ENCODE measurements at places on chromosomes 12 and 14.

DNA sequence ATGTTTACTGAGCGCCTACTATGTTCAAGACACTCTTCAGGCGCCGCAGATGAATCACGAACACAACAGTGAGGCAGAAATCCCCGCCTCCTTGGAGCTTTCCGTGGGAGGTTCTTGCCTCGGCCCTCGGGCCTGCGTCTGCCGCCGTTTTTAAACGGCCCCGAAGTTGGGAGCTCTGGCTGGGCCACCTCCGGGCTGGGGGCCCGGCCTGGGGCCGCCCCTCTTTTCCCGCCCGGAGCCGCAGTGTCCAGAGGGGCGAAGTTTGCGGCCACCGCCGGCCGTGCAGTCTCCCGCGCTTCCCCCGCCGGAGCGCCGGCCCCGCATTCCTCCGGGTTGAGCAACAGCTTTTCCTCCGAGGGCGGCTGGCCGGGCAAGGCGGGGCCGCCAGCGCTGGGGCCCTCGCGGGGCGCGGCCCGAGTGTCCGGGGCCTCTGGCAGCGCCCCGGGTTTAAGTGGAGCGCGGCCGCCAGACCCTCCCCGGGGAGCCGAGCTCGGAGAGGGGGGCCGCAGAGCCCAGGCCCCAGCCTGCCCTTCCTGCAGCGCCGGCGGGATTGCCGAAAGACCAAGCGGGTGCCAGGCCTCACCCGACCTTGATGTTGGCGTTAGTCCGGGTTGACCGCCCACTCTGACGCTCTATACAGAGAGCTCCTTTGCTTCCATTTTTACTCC lies 18.7 kb upstream of the CTDSP2 start:
- DNase-seq: no peak

DNA sequence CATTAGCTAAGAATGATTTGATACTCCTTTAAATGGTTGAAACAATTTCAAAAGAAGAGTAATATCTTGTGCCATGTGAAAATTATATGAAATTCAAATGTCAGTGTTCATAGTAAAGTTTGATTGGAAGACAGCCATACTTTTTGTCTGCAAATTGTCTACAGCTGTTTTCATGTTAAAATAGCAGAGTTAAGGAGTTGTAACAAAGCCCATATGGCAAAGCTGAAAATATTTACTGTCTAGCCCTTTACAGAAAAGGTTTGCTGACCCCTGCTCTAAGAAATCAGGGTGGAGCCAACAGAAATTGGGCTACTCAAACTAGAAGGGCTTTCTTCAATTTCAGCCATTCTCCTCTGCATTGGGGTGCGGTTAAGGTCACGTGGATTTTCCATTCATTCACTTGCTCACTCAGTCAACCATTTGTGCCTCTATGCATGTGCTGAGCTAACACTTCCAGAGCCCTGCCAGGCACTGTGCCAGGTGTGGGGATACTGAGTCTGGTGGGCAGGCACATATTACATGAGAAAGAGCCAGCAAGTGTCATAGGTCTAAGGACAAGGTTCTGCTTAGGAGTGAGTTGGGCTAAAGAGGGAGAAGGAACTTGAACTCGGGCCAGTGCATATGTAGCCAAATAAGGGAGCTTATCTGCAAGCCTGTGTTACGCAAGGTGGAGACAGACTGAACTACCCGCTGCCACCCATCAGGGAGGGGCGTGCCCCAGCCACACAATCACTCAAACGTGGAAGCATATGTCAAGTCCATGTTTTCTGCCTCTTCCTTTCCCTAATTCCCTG lies 139.8 kb upstream of the NOS1 start:
- DNase-seq: no peak

- DNase-seq: no peak
Observed at GRCh38 chr12:48279101-48279500, 71.6 kb downstream of the ZNF641 start.

DNA sequence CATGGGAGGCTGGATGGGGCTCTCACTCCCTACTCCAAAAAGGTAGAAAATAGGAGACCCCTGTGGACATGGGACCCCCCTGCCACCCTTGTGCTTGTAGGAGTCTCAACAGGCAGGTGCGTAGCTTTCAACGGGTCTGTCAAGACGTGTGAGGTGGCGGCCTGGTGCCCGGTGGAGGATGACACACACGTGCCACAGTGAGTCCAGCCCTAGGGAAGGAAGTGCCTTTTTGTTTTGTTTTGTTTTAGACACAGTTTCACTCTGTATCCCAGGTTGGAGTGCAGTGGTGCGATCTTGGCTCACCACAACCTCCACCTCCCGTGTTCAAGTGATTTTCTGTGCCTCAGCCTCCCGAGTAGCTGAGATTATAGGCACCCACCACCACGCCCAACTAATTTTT lies 12.9 kb downstream of the P2RX4 start:
- no peak for DNase-seq

GRCh38 chr14:20757965-20758364 lies 10.2 kb upstream of the EDDM3B start:
- peak; percentile 8 for DNase-seq

DNA sequence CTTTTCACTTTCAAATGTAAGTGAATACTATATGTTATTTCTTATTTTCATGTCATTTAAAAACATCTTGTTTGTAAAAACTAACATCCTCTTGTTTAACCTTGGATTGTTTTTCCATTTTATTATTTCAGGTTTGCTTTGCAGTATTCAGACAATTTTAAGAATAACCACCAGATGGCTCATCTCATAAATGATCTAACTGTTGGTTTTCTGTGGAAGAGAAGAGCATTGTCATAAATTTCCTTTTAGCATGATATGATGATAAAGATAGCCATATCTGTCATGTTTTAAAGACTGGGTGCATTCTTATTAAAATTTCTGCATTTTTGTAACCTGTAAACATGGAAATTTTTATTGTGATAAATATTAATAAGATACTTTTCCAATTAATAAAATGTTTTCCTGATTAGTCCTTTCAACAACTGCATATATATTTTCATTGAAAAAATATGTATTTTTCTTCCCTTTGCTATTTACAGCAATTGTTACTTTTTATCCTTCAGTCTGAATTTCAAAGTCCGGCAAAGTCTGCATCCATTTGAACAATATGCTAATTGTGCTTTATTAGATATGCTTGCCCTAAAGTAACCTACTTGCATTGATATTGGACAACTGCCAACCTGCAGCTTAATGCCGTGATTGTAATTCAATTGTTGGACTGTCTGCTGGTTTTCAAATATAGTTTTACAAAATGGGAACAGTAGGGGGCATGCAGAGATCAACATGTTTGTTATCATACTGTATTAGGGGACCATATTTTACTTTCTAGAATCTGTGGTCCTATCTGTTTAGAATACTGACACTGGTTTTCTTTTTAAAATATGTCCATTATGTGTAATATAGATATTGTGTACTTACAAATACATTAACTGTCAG lies 163.4 kb downstream of the GARIN6 start:
- DNase-seq: no peak

DNA sequence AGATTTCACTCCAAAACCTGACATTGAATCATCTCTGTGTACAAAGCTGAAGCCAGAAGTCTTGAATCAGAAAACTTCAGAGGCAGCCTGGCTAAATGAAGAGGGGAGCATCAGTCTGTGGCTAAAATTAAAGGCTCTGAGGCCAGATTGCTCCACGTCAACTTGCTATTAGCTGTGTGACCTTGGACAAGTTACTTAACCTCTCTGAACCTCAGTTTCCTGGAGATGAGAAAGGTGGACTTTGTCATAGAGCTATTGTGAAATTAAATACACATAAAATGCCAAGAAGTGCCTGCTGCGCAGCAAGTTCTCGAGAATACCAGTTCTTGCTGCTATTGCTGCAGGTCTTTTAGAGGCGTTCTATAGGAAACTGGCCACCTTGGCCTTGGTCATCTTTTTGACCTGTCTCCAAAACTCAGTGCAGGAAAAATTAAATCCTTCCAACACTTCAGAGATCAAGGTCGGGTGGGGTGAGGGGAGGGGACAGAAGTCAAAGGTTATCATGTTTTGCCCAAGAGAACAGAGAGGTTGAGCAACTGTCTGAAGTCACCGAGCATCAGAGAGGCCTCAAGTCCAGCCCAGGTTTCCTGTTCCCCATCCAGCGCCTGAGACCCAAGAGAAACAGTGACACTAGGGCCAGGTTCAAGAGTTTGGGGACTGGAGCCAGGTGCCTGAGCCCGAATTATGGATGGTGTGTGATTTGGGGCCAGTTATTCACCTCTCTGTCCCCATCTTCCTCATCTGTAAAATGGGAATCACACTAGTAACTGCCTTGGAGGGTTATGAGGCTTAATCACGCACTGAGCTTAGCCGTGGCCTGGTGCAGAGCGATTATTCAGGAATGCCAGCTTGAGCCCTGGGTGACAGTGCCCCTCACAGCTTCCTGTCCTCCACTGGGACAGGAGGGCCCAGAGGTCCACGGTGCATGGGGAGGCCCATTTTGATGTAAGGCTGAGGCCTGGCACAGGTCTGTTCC lies 1.1 kb downstream of the SERPINA1 start:
- no peak for DNase-seq

Measured in stimulated activated CD4-positive, alpha-beta T cell treated with anti-CD3 and anti-CD28 coated beads, Interleukin-12 subunit alpha, Interleukin-12 subunit beta, amount 100 ng/mL, for 24 hours (primary cell).